ENCODE measurements at places on chromosomes 12 and 14. TPM values are rescaled to one million over a fixed set of nuclear protein-coding genes. Genes with fewer than 3 reads are reported as not detected.

The SERPINA4 gene
- total RNA-seq: not detected

The RASSF9 gene
- 0.41 TPM for total RNA-seq

The NID2 gene
- 8.2 TPM for total RNA-seq

The LUM gene
- 12.6 TPM for total RNA-seq

The FOXG1 gene
- total RNA-seq: 65.2 TPM

The SLC25A47 gene
- total RNA-seq: not detected

The ATL1 gene
- 95.8 TPM for total RNA-seq

The KLRB1 gene
- not detected for total RNA-seq

The KRT74 gene
- not detected for total RNA-seq

The FAM181A gene
- 2.4 TPM for total RNA-seq

The RD3L gene
- total RNA-seq: not detected

The ACRBP gene
- 0.41 TPM for total RNA-seq

The NOXRED1 gene
- 1.2 TPM for total RNA-seq

The BDKRB1 gene
- total RNA-seq: 0.41 TPM

The DENND5B gene
- 41.6 TPM for total RNA-seq

The OR4E2 gene
- total RNA-seq: not detected

The SPX gene
- total RNA-seq: 0.41 TPM

The RHEBL1 gene
- total RNA-seq: 1.2 TPM

The METAP2 gene
- total RNA-seq: 56.3 TPM

The ACADS gene
- total RNA-seq: 4.9 TPM

The B4GALNT3 gene
- 2.4 TPM for total RNA-seq

The RNU4-1 gene
- under 0.01 TPM for total RNA-seq

The CNTN1 gene
- total RNA-seq: 543 TPM

The MANSC4 gene
- 0.41 TPM for total RNA-seq

The GRIN2B gene
- total RNA-seq: 75.4 TPM

The PLEKHA5 gene
- total RNA-seq: 69.7 TPM

The NOS1 gene
- 4.9 TPM for total RNA-seq

The INHBE gene
- total RNA-seq: not detected

The RASSF8 gene
- total RNA-seq: 19.2 TPM

The CREBL2 gene
- 35.9 TPM for total RNA-seq

The TEX52 gene
- total RNA-seq: not detected

The IL26 gene
- not detected for total RNA-seq

The PAH gene
- total RNA-seq: 0.82 TPM

The RTL1 gene
- not detected for total RNA-seq

The MGAT2 gene
- 51.4 TPM for total RNA-seq

The ENDOU gene
- not detected for total RNA-seq

The IAPP gene
- under 0.01 TPM for total RNA-seq

The VPS29 gene
- total RNA-seq: 106 TPM

The NINJ2 gene
- total RNA-seq: 2.9 TPM

The TMEM63C gene
- 8.6 TPM for total RNA-seq

The FERMT2 gene
- total RNA-seq: 75.8 TPM

The REP15 gene
- total RNA-seq: 0.82 TPM

The MSI1 gene
- total RNA-seq: 6.9 TPM

The HSPB8 gene
- 0.41 TPM for total RNA-seq

The PLEKHG7 gene
- total RNA-seq: not detected

The CCDC197 gene
- not detected for total RNA-seq

The SDS gene
- not detected for total RNA-seq

The E2F7 gene
- total RNA-seq: 1.2 TPM

The SYCP3 gene
- 0.82 TPM for total RNA-seq

The NPC2 gene
- 17.9 TPM for total RNA-seq

The NDUFA12 gene
- total RNA-seq: 76.6 TPM
